Muscle of leg (tissue), 16 donors: ENCODE measurements at places on chromosomes 7 and 10. TPM values are rescaled to one million over a fixed set of nuclear protein-coding genes. Genes with fewer than 3 reads are reported as not detected.
A peak's percentile ranks its signal among the peaks of the same experiment; 100 is the strongest.

Gene ATP6V0A4
- 0.04 TPM for total RNA-seq

Gene SPDYE2
- 0.04 TPM for total RNA-seq

DNA sequence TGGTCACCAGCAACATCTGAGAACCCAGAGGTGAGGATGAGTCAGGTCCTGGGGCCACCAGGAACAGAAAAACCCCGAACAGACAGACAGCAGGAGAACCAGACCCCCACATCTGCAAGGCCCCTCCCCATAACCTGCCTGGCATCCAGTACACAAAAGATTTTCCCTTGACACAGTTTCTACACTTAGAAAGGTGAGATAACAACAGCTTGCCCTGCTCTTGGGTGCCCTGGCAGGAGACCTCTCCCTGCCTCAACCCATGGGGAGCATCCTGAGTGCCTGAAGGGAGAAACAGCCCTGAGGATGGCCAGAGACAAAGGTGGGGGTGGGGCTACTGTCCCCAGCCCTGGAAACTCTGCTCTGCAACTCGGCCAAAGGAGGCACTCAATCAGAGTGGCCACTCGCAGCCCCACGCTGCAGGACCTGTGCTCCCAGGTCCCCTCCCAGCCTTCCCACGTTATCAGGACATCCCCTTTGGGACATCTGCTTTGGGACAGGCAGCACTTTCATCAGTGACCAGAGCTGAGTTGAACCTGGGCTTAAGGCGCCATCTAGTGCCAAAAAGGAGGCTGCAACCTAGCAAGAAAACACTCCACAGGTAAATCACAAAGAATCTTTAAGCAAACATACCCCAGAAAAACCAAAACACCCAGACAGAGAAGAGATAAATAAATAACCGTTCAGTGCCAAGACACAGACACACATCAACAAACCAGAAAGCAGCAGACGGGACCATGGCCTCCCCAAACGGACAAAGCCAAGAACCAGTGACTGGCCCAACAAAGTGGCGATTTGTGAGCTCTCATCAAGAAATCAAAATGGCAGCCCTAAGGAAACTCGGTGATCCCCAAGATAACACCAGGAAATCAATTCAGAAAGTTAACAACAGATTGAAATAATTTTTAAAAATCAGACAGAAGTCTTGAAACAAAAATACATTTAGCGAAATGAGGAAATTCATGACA lies 233.7 kb downstream of the PTPRN2 start:
- no peak overlapping the region for H3K4me3 ChIP-seq
- H3K27ac ChIP-seq: no peak overlapping the region
- H3K36me3 ChIP-seq: no peaks in the 10 kb centered on the region
- peak; percentile 9 for DNase-seq

Gene KNDC1
- total RNA-seq: 2.7 TPM

- no peaks in the 10 kb centered on the region for H3K36me3 ChIP-seq
- H3K4me1 ChIP-seq: peaks cover 4% of the 10 kb centered on the region
- no peak for DNase-seq
- H3K27ac ChIP-seq: no peak overlapping the region
- no peaks in the 10 kb centered on the region for H3K27me3 ChIP-seq
Measured at GRCh38 chr10:118501171-118501570, 94.3 kb downstream of the PRLHR start.

Gene CFAP58
- 0.22 TPM for total RNA-seq

- no peak overlapping the region for H3K27ac ChIP-seq
- H3K4me3 ChIP-seq: no peak overlapping the region
- H3K4me1 ChIP-seq: no peaks in the 10 kb centered on the region
- no peaks in the 10 kb centered on the region for H3K27me3 ChIP-seq
- H3K36me3 ChIP-seq: no peaks in the 10 kb centered on the region
- no peak for DNase-seq
Measured at GRCh38 chr7:125654076-125654475, 724.5 kb upstream of the POT1 start.

DNA sequence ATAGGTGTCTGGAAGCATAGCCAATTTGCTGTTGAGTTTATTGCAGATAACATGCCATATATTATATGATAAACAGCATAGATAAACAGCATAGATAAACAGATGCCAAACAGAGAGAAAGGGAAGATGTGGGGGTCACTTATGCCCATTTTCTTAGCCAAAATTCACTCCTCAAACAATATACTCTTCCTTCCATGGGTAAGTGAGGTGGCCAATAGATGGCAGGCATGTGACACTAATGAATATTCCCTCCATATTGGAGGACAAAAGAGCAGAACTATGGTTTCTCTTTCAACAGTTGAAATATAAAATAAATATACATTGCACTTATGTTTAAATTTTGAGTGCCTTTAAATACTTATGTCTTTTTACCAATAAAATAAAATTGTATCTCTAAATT lies 1212.8 kb downstream of the REEP3 start:
- no peak overlapping the region for H3K4me3 ChIP-seq
- no peaks in the 10 kb centered on the region for H3K36me3 ChIP-seq
- peak; percentile 30 for DNase-seq
- no peak overlapping the region for H3K27ac ChIP-seq
- H3K4me1 ChIP-seq: no peaks in the 10 kb centered on the region

DNA sequence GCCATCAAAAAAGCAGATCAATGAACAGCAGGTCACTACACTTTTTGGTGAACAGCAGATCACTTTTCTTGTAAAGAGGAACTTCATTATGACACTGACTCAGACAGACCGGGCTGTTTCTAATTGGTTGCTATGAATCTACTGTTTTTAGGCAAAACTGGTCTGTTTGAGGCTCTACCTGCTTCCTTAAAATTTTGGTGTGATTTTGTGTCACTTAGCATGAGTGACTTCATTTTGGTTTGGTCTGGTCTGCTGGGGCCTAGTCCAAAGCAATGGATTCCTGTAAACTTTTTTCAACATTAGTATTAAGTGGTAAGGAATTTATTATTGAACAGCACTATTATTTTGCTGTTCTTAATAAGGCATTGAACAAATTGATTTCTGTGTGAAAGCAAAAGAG lies 41.8 kb upstream of the C10orf71 start:
- DNase-seq: no peak
- H3K27me3 ChIP-seq: no peaks in the 10 kb centered on the region
- H3K4me3 ChIP-seq: no peak overlapping the region

DNA sequence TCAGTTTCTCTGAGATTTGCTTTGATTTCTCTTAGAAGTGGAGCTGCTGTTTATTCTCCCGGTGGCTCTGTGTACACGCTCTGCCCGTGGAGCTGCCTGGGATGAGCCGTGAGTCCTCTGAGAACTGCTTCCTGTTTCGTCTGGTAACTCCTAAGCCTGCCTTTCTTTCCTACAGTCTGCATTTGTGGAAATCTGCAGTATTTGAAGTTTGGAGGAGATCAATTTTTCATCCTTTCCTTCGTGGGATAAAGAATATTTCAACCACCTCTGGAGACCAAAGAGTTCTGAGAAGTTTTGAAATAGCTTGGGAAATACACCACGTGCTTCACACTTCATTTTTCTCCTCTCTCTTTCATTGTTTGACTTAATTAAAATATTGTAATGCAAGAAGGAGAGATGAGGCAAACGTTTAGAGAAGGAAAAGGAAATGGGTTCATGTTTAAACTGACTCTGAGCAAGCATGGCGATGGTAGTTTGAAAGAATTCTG lies 311.9 kb downstream of the LRMDA start:
- peaks cover 3% of the 10 kb centered on the region for H3K4me1 ChIP-seq
- no peak overlapping the region for H3K4me3 ChIP-seq
- peak; percentile 39 for DNase-seq
- H3K27ac ChIP-seq: no peak overlapping the region

DNA sequence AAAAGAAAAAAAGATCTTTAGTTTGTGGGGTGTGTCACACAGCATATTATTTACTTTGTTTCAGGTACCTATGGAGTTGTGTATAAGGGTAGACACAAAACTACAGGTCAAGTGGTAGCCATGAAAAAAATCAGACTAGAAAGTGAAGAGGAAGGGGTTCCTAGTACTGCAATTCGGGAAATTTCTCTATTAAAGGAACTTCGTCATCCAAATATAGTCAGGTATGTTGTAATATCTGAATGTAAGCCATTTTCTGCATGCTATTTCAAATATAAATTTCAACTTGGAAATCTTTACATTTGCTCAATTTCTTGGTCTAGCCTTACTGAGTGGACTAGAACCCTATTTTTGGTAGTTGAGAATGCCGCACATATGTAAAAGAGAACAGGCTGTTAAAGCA lies 6.4 kb downstream of the CDK1 start:
- H3K27ac ChIP-seq: no peak overlapping the region
- H3K4me3 ChIP-seq: no peak overlapping the region
- no peaks in the 10 kb centered on the region for H3K4me1 ChIP-seq

Gene PRKRIP1
- total RNA-seq: 26.4 TPM

GRCh38 chr10:132448248-132448731 lies 51.3 kb downstream of the PWWP2B start:
- H3K4me3 ChIP-seq: no peak overlapping the region
- no peaks in the 10 kb centered on the region for H3K27me3 ChIP-seq
- DNase-seq: no peak
- H3K4me1 ChIP-seq: peaks cover 57% of the 10 kb centered on the region
- peak overlapping the region; percentile 4 for H3K27ac ChIP-seq

DNA sequence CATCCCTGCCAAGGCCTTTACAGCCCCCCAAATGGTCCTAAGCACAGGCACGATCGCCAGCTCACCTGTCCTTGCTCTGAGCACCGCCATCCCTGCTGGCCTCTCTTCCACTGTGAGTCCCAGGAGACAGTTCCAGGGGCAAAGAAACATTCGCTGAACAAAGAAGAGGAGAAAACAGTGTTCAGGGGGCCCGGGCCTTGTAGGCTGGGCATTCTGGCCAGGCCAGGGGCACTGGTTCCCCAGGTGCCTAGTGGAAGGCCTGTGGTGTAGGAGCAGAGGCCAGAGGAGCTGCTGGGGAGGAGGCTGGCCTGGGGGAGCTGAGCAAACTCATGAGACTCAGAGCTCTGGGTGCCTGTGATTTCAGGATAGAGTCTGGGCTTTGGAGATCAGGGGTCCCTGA lies 22.6 kb downstream of the AQP1 start:
- DNase-seq: no peak
- no peaks in the 10 kb centered on the region for H3K36me3 ChIP-seq
- no peak overlapping the region for H3K27ac ChIP-seq
- no peak overlapping the region for H3K4me3 ChIP-seq
- H3K27me3 ChIP-seq: no peaks in the 10 kb centered on the region
- peaks cover 58% of the 10 kb centered on the region for H3K4me1 ChIP-seq

Gene NSMCE4A
- total RNA-seq: 45.8 TPM

DNA sequence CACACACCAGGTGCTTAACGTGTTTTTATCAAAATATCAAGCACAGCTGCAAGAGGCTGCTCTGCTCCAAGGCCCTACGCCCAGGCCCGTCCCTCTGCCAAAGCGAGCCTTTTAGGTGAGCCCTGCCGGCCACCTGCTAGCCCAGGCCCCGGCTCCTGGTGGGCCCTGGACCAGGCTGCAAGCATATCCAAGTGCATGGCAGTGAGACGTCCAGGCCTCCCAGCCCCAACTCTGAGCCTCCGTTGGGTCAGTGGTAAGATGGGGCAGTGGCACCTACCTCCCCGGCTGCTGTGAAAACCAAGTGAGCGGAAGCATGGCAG lies 136.2 kb downstream of the LHPP start:
- no peaks in the 10 kb centered on the region for H3K36me3 ChIP-seq
- peaks cover 2% of the 10 kb centered on the region for H3K4me1 ChIP-seq
- H3K27me3 ChIP-seq: no peaks in the 10 kb centered on the region
- no peak overlapping the region for H3K27ac ChIP-seq
- DNase-seq: no peak

Gene CALHM1
- total RNA-seq: not detected

GRCh38 chr10:132005147-132005546 lies 23.4 kb upstream of the BNIP3 start:
- no peaks in the 10 kb centered on the region for H3K36me3 ChIP-seq
- no peak for DNase-seq
- H3K27ac ChIP-seq: no peak overlapping the region
- H3K27me3 ChIP-seq: peaks cover 32% of the 10 kb centered on the region
- no peaks in the 10 kb centered on the region for H3K4me1 ChIP-seq

- DNase-seq: no peak
- no peaks in the 10 kb centered on the region for H3K36me3 ChIP-seq
- H3K4me3 ChIP-seq: no peak overlapping the region
- no peak overlapping the region for H3K27ac ChIP-seq
- H3K4me1 ChIP-seq: no peaks in the 10 kb centered on the region
- no peaks in the 10 kb centered on the region for H3K27me3 ChIP-seq
Measured at GRCh38 chr7:126791306-126791705, 461.4 kb downstream of the GRM8 start.

- peak overlapping the region; percentile 89 for H3K4me3 ChIP-seq
- no peaks in the 10 kb centered on the region for H3K27me3 ChIP-seq
- DNase-seq: no peak
- peaks cover 3% of the 10 kb centered on the region for H3K4me1 ChIP-seq
- H3K36me3 ChIP-seq: no peaks in the 10 kb centered on the region
- H3K27ac ChIP-seq: peak overlapping the region; percentile 99
Measured at GRCh38 chr7:123749537-123749857, 694 bp upstream of the WASL start.

Gene HMX2
- not detected for total RNA-seq

- H3K4me3 ChIP-seq: no peak overlapping the region
- no peaks in the 10 kb centered on the region for H3K4me1 ChIP-seq
- H3K27ac ChIP-seq: no peak overlapping the region
- no peaks in the 10 kb centered on the region for H3K36me3 ChIP-seq
- no peaks in the 10 kb centered on the region for H3K27me3 ChIP-seq
- no peak for DNase-seq
Measured at GRCh38 chr7:51113962-51114361, 202.6 kb downstream of the COBL start.

Gene SRRM3
- total RNA-seq: 0.31 TPM

Gene TFEC
- total RNA-seq: 1.2 TPM

GRCh38 chr7:70947181-70947580 lies 184.8 kb upstream of the GALNT17 start:
- no peaks in the 10 kb centered on the region for H3K27me3 ChIP-seq
- no peaks in the 10 kb centered on the region for H3K4me1 ChIP-seq
- H3K4me3 ChIP-seq: no peak overlapping the region

DNA sequence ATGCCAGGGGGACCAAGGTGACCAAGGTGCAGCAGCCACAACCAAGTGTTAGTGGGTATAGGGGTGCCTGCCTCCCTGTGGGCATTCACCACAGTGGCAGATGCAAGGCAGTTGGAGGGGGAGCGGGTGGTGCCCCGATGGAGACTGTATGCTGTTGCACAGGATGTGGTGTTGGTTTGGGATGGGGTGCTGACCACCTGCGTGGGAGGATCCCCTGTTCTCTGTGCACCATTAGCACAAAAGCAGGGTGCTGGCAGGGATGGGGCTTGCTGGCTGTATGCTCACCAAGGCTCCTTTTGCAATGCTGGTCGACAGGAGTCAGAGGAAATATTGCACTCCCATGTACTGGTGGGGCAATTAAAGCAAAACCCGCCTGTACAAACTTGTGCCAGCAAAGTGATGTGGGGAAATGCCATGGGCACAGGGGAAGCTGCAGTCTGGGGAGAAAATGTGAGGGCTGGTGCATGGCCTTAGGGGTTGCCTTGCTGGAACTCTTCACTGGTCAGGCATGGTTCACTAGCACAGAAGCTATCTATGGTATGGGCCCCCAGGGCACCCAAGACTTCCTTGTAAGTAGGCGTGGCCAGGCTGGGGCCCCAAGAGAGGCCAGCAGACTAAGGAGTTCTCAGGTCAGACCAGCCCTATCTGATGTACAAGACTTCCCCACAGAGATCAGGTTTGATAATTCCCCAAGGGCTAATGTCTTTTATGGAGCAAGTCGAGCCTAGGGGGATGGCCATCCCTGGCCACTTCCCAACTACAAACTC lies 51.9 kb upstream of the GNAT3 start:
- no peaks in the 10 kb centered on the region for H3K27me3 ChIP-seq
- no peaks in the 10 kb centered on the region for H3K36me3 ChIP-seq
- no peak overlapping the region for H3K4me3 ChIP-seq
- H3K4me1 ChIP-seq: no peaks in the 10 kb centered on the region
